ENCODE measurements at places on chromosomes 5 and 9. TPM values are rescaled to one million over a fixed set of nuclear protein-coding genes. Genes with fewer than 3 reads are reported as not detected.

GRCh38 chr5:53366245-53366644 lies 114.2 kb upstream of the FST start:
- no peak for DNase-seq

GRCh38 chr9:137267933-137268355 lies 9.6 kb upstream of the TOR4A start:
- no peak for DNase-seq

GRCh38 chr5:171898879-171899278 lies 107.6 kb downstream of the FBXW11 start:
- no peak for DNase-seq

GRCh38 chr5:140148508-140148907 lies 22.8 kb downstream of the IGIP start:
- no peak for DNase-seq

- peak; percentile 74 for DNase-seq
These were observed 163.9 kb downstream of the ARHGEF28 start for GRCh38 chr5:73789851-73790281.

DNA sequence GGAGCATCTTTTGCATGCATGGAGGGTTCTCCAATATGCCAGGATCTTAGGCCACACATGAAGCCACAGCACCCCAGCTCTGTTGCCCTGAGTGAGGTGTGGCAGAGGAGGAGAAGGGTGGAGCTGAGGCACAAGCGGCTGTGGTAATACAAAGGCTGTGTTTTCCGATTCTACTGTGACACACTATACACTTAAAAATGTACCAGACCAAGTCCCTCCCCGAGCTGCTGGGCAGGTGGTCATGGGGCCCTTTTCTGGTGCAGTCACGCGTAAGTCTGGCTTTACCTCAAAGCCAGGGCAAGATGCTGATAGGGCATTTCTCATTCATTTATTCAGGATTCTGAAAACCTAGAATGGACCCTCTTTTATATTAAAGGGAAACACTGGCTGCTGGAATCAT lies 3.7 kb downstream of the ADGRV1 start:
- no peak for DNase-seq

DNA sequence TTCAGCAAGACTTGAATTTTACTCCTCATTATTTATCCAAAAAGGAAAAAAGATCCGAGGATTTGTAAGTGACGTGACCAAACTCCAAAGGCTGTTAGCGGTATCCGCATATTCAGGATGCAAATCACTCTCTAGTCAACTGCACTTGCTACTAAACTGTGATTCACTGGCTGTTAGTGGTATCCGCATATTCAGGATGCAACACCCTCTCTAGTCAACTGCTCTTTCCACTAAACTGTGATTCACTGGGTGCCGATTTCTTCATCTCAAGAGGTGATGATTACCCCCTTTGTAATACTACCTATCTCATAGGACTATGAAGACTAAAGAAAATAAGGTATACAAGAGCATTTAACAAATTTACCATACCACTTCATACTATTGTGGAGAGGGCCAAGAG lies 5.7 kb downstream of the MAPKAP1 start:
- DNase-seq, result no peak

The CTXN3 gene
- not detected for total RNA-seq

DNA sequence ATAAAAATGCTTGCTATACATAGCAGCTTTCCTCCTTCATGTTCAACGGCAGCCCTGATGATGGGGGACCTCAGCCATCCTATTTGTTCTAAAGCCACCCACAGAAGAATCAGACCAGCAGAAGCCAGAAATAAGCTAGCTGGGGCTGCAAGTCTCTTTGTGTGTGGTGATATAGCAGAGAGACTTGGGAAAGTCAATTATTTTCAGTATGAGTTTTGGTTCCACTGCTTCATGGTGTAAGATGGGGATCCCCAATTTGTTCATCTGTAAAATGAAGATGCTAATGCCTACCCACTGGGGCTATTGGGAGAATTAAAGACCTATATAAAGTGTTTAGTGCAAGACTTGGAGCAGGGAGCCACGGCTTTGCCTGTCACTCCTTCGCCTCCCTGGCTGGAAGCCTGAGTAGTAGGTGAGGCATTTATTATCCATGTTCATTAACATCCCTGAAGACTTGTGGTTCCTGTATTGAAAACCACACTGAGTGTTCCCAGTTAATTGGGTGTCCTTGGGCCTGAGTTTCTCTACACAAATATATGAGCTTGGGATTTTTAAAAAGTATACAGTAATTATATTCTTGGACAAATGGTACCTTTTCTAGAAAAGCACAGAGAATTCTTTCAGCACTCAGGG lies 210.1 kb upstream of the SLC24A2 start:
- no peak for DNase-seq

The PKD2L2 gene
- not detected for total RNA-seq

DNA sequence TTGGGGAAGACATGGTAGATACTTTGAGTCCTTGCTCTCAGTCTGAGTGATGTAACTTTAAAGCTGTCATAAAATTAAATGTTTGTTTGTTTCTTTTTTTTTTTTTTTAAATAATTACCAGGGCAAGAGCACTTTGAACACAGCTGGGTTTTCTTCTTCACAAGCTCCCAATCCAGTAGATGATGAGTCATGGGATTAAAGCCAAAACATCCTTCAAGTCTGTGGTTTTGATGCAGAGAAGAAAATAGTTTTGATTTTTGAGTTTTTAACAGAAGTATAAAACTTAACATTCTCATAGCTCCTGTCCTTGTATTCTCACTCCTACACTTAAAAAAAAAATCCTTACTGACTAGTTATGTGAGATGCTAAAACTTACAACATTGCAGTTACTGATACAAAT lies 34.8 kb upstream of the IL31RA start:
- DNase-seq, result no peak

GRCh38 chr9:131419026-131419614 lies 25.2 kb downstream of the PRRC2B start:
- DNase-seq, result no peak

GRCh38 chr5:178472138-178472537 lies 118.1 kb downstream of the COL23A1 start:
- DNase-seq, result no peak

The PDE6A gene
- total RNA-seq, result not detected

GRCh38 chr5:132190161-132190817 lies 37.4 kb downstream of the P4HA2 start:
- peak; percentile 77 for DNase-seq

DNA sequence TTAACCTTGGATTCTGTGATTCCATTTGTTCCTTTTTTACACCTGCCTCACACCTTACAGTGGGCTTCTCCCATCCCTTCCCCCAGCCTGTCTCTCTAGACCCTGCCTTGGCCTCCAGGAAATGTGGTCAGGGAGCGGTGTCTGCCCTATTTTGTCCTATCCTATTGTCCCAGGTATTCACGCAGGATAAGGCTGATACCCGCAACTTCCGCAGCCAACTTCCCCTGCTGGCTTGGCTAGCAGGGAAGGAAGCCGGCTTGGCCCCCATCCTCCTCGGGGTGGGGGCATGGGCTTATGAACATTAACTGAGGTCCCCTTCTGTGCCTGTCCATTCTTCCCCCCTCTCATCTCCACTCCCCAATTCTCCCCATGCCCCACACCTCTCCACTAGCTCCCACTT lies 3.5 kb downstream of the CSF1R start:
- DNase-seq, result no peak

DNA sequence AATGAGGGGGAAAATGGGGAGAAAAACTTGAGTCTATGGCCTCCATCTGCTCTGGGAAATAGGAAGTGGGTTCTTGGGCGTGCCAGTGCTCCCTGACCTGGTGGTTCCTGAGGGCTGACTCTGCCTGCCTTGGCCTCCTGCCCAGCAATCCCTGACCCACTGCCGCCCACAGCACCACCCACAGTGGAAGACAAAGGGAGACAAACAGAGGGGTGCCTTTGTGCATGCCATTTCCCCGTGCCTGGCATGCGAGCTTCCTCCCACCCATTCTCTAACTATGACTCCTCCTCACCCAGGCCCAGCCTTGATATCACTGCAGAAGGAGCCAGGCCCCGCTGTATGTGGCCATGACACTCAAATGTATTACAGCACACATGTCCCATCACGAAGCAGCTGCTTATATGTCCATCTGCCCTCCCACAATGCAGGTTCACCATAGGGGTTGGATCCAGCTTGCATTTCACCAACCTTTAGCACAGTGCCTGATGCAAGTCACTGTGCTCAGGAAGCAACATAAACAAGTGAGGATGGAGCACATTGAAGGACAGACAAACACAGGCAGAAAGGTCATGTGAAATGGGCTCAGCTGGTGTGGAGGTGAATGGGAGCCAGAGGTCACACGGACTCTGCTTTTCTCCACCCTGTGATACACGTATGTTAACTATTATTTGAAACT lies 84.4 kb downstream of the ADRB2 start:
- DNase-seq, result no peak

- no peak for DNase-seq
These were observed 38.4 kb downstream of the LMX1B start for GRCh38 chr9:126652140-126652582.

DNA sequence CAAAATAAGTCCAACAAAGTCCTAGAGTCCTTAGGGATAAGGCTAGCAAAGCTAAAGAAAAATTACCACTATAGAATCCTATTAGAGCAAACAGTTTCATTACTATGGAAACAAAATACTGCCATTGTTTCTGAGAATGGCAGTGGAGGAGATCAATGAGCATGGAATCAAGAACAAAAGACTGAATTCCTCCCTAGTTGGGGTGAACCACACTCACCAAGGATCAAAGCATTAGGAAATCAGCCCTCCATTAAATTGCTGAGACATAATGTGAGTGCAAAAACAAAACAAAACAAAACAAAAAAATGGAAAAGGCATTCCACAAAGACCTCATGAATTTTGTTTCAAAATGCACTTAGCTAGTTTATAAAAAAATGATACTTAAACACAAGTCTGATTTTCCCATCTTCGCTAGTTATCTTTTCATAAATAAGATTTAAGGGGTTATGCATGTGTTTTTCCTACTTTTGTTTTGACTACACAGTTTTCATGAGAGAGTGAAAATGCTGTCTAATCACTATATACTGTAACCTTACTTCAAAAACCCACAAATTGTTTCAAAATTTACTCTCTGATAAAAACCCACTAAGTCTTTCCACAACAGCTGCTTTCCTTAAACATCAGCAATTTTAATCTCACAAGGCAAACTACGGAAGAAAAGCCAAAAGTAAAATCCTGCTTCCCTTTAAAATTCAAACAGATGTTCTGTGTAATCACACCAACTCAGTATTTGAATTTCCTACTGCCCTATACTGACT lies 9.7 kb downstream of the SERINC5 start:
- DNase-seq, result no peak

GRCh38 chr5:58517198-58517597 lies 26.0 kb downstream of the GAPT start:
- DNase-seq, result no peak

The SLC6A18 gene
- not detected for total RNA-seq

DNA sequence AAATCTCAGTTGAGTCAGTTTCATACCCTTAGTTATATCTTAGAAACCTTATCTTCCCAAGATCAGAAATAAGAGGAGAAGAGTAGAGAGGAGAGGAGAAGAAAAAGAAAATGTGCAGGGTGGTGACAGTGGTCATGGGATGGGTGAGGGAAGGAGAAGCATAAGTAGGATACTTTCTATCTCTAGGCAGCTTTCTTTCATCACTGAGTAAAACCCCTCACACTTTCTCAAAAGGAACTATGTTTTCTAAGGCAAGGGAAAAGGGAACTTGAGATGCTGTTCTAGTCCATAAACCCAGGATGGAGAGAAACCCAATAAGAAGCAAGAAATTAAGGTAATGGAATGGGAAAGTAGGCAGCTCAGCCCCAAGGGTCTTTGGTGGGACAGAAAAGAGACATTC lies 225.3 kb downstream of the MCTP1 start:
- DNase-seq, result no peak

The MRPL36 gene
- 42.6 TPM for total RNA-seq

DNA sequence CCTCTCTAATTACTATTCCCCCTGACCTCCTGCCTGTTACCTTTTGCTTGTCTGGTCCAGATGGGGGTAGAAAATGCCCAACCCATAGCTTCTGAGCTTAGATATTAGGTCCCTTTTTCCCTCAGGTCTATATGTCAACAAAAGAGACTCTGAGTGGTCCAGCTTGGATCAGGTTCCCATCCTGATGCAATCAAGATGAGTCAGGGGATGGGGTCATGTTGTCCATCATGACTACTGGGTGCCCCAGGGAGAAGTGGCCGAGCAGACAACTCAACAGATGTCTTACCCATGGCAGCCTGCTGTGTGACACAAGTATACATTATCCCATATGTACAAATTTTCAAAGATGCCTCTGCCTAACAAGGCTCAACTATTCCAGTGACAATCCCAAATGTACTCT lies 9.1 kb upstream of the ANKH start:
- no peak for DNase-seq

The PTPRD gene
- 4.1 TPM for total RNA-seq

DNA sequence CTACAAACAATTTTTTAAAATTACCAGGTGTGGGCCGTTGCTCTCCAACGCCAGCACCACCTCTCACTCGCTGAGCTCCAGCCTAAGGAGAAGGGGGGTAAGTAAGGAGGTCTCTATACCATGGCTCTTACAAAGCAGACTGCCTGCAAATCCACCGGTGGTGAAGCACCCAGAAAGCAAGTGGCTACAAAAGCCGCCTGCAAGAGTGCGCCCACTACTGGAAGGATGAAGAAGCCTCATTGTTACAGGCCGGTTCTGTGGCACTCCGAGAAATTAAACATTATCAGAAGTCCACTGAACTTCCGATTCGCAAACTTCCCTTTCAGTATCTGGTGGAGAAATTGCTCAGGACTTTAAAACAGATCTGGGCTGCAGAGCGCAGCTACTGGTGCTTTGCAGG lies 46.0 kb downstream of the CDO1 start:
- no peak for DNase-seq

The PCDHGB5 gene
- 8.7 TPM for total RNA-seq

- no peak for DNase-seq
These were observed 139.1 kb downstream of the FSTL4 start for GRCh38 chr5:133473291-133473690.

DNA sequence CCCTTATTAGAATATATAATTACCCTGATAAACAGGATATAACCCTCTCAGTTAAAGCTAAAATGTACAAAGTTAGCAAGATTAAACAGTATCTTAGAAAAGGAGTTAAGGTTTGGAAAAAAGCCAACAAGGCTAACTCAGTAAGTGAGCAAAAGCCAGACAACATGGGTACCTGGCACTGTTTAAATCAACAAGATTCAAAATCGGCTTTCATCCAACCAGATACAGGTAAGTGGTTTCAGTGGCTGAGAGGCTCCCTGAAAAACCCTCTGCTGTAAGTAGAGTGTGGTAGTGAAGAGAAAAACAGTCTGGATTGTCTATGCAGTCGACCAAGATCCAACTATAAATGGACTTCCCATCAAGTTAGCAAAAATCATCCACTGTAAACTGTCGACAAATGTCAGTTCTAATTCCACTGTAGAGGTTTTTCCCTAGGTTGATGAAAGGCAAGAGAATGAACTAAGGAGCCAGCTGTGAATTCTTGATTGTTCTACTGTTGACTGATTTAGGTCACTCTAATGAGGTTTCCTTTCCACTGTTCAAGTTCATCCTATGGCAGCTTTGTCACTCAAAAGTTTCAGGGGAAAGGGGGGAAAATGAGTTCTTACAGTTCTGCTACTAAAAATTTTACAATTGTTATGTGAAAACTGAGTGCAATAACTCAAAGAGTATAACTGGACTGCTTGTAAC lies 27.3 kb downstream of the ETF1 start:
- DNase-seq, result no peak
